ENCODE measurements at places on chromosomes 2 and 18.

DNA sequence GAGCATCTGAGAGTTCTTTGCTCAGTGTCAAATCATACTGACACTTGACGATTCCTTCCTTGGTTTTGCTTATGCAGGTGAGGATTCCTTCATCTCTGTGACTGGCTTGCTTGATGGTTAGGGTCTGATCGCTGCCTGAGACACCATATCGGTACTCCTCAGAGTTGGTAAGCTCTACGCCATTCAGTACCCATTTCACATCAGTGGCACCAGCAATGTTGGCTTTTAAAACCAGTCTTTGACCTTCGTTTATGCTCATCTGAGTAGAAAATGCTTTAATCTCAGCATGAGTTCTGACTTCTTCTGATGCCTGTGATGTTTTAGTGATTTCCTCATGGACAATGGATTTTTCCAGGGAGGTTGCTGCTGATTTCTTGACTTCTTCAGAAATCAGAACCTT is 48.4 kb downstream of the PLEKHA3 start:
- no peak for ATAC-seq

DNA sequence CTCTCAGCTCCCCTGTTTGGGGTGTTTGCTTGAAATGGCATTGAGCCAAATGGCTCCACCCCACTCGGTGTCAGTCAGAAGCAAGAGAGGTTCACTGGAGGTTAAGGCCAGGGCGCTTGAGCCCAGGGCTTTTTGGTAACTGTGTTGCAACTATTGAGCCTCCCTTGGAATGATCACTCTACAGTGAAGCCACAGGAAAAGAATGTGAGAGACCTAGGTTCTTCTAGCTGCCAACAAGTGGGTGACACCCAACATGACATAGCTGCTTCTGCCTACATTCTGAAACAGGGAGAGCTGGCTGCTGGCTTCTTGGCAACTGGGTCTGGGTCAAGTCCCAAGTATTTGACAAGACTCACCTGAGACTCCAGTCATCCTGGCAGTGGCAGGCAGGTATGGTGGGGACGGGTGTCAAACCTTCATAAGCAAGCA is 7.1 kb upstream of the GRHL1 start:
- ATAC-seq: no peak

- ATAC-seq: no peak
These were observed 1.3 kb downstream of the DUSP2 start for GRCh38 chr2:96143848-96144480.

- no peak for ATAC-seq
These were observed 45.2 kb upstream of the IL1RL1 start for GRCh38 chr2:102266204-102266603.

DNA sequence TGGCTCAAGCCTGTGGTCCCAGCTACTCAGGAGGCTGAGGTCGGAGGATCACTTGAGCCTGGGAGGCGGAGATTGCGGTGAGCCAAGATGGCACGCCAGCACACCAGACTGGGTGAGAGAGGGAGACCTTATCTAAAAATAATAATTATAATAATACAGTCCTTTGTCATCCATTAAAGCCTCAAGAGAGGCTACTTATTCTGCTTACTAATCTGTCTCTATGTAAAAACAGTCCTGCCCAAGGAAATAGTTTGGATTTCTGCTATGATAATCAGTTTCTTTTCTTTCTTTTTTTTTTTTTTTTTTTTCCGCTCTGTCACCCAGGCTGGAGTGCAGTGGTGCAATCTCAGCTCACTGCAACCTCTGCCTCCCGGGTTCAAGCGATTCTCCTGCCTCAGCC is 228.3 kb downstream of the C1D start:
- ATAC-seq: no peak

DNA sequence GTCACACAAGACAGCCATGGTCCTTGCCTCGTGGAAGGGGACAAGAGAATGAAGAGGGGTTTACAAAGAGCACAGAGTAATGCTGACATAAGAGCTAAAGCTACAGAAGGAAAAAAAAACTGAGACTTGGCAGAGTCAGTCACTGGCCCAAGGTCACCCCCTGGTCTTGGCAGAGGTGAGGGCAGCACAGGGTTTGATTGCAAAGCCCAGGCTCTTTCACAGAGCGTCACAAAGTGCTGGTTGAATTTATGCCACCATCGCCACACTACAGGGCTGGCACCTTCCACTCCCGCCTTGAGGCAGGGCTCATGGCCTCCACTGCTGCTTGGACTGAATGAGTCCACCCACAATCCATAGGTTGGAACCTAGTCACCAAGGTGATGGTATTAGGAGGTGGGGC is 190.2 kb downstream of the INHBB start:
- ATAC-seq: no peak

- ATAC-seq: no peak
These were observed 325.3 kb downstream of the ZNF516 start for GRCh38 chr18:76169733-76170132.

DNA sequence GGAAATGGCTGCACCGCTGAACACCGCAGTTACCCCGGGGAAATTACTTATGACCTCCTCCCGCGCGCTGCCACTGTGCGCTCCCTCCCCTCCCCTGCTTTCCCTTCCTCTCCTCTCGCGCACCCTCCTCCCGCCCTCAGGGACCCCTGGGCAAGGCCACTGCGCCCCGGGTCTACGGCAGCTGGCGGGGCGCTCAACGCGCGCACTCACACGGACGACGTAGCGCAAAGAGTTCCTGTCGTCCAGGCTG is 7.9 kb downstream of the ALPP start:
- ATAC-seq: no peak

DNA sequence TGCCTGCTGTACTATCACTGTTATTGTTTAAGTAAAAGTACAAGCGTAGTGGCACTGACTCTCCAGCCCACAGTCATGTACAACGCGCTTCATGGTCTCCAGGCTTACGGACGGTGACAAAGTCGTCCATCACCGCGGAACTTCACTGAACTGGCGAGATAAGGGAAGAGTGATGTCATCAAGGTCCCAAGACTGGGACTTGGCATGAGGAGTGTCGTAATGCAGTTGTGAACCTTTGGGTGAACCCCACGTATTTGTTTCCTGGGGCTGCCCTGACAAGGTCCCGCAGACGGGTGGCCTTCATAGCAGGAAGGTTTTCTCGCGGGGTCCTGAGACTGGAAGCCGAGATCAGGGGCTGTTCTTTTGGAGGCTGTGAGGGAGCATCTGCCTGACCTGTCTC is 17.3 kb downstream of the NFATC1 start:
- ATAC-seq: no peak

- ATAC-seq: no peak
These were observed 31.6 kb downstream of the CYBRD1 start for GRCh38 chr2:171553858-171554257.

DNA sequence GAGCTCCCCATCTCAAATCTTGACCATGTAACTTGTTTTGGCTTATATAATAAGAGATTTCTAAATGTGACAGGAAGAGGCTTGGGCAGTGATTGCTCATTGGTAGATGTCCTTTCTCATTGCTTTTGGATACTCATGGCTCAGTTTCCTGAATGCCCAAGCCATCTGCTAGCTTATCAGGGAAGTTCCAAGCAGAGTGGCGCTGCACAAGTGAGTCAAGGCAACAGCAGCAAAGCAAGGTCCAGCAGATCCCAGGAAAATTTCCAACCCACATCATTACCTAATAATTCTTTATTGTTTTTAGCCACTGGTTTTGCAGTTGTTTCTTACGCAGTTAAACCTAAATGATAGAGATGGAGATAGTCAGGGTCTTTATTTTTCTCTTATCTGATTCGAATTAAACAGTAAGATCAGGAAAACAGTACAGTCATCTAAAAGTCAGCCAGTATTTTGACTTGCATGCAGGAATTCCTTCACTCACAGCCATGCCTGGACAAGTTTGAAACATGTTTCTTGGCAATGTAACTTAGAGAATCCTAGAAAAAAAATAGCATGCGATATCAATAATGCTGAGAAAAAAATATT is 349.7 kb upstream of the TMEFF2 start:
- ATAC-seq: no peak

GRCh38 chr2:56680971-56681631 is 497.3 kb downstream of the CCDC85A start:
- ATAC-seq: no peak

DNA sequence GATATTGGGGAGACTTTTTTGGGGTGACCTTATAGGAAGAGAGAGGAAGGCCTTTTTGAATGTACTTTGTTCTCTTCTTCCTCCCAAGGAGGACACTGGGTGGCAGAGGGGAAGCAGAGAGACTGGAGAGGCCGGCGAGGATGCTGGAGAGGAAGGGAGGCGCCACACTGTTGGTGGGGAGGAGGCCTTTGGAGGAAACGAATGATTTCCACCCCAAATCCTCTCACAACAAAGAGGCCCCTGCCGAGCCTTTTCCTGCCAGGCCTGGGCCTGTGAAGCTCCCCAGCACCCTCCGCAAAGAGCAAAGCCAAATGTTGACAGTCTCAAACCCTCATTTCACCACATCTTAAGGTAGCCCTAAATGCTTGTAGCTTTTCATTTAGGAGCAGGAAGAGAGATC is 59.0 kb upstream of the UPP2 start:
- ATAC-seq: no peak

- no peak for ATAC-seq
These were observed 22.9 kb upstream of the LBH start for GRCh38 chr2:30208453-30208852.

GRCh38 chr2:30998672-30999071 is 139.6 kb downstream of the GALNT14 start:
- ATAC-seq: no peak

DNA sequence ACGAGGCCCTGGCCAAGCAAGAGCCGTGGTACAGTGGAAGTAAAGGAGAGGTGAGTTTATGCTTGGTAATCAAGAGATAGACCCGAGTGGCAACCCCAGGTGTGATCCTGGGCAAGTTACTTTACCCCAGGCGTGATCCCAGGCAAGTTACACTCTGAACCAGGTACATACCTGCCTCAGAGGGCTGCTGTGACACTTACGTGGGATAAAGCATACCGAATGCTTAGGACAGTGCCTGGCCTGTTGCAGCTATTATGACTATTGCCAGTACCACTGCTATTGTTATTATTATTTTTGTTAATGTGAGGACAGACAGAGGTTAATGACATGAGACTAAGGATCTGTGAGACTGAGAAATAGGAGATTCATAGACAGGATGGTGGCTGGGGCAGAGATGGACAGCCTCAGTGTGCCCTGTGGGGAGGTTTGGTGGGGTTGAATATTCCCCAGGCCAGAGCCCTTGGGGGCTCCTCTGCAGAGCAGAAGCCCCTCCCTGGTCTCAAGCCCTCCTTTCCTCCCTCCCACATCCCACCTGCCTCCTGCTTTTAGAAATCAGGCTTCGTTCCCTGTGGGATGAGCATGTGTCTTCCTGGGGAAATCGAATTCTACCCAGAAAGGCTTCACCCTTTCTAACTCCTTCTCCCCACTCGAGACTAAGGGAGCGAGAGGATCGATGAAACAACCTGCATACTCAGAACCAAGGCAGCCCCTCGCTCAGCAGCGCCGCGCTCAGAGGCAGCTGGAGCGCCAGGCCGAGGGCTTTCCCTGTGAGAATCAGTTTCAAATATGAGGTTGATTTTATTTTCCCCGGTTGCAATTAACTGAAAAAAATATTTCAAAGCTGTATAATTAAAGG is 62.0 kb upstream of the SIX3 start:
- no peak for ATAC-seq

- ATAC-seq: no peak
These were observed 155.2 kb downstream of the SH3BP4 start for GRCh38 chr2:235106874-235107639.

- no peak for ATAC-seq
These were observed 40.4 kb downstream of the SERTAD2 start for GRCh38 chr2:64613276-64613675.

- ATAC-seq: no peak
These were observed 138.1 kb downstream of the TTC32 start for GRCh38 chr2:19763731-19764130.

GRCh38 chr2:128503399-128504245 is 185.0 kb upstream of the HS6ST1 start:
- no peak for ATAC-seq

Measured in activated CD4-positive, CD25-positive, alpha-beta regulatory T cell treated with anti-CD3 and anti-CD28 coated beads, Interleukin-2, amount 50 U/mL, for 24 hours (primary cell).